ENCODE measurements at places on chromosomes 13 and 19.

- DNase-seq = no peak
Measured at GRCh38 chr13:30774214-30774730, 38.9 kb downstream of the ALOX5AP start.

GRCh38 chr13:38951525-38952313, 38.9 kb downstream of the STOML3 start:
- no peak for DNase-seq

DNA sequence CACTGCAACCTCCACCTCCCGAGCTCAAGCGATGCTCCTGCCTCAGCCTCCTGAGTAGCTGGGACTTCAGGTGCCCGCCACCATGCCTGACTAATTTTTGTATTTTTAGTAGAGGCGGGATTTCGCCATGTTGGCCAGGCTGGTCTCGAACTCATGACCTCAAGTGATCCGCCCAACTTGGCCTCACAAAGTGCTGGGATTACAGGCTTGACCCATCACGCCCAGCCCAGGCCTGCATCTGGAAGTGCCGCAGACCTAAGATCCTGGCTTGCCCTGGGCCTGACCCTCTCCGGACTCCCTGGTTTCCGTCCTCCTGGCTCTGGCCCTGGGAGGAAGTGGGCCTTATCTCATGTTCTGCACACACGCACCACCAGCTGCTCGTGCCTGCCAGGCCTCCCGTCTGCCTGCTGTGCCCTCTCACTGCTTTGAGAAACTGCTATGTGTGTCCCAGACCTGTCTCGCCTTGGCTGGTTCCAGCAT, 4.7 kb upstream of the PTGIR start:
- no peak for DNase-seq

DNA sequence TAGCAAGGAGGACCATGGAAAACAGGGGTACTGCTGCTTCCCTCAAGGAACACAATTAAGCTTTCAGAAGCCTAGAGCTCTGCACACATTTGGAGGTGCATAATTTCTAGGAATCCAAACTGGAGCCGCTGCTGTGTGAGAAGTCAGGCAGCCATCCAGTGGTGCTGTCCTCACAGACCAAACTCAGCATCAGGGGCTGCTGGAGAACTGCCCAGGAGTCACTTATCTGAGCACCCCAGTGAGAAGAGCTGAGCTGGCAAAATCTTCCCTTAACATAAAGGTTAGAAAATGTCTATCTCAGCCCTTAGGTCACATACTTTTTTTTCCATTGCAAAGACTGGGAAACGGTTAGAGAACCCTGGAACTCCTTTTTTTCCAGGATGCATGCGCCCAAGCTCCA, 72.8 kb downstream of the ATP7B start:
- DNase-seq = no peak

- no peak for DNase-seq
Measured at GRCh38 chr13:59312776-59313175, 851.0 kb downstream of the DIAPH3 start.

GRCh38 chr19:2812414-2813234, 7.0 kb upstream of the ZNF554 start:
- no peak for DNase-seq

DNA sequence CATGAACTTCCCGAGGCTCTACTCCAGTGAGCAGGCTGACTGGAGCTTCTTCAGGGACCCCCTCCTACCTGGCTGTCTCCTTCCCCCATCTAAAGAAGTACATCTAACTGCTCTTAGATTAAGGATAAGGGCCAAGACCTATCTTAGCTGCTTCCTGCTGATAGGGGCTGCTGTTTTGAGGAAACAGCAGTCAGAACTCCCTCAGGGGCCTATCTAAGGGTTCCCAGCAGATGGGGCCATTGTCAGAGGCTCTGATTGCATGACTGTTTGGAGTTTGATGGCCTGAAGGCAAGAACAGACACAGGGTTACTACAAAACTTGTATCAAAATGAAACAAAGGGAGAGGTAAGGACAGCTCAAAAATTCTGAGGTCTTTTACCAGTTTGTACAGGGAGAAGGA, 2636.9 kb upstream of the PCDH20 start:
- no peak for DNase-seq

- peak; percentile 98 for DNase-seq
Measured at GRCh38 chr19:16659832-16660708, at the start of gene SMIM7. Gene SMIM7 (minus strand): TSS chr19:16660144. CDS start chr19:16660110, 34 bp downstream.

DNA sequence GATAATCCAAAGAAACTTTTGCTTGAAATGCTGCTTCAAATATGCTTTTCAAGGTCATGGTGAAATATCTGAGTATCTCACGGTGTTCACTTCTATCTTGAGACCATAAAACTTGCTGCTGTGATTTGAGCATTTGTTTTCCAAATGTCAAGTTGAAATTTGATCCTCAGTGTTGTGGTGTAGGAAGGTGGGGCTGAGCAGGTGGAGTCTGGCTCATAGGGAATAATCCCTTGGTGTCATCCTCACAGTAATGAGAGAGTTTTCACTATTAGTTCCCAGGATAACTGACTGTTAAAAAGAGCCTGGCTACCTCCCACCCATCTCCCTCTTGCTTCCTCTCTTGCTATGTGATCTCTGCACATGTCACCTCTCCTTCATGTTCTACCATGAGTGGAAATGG, 858.0 kb upstream of the SLITRK5 start:
- DNase-seq = no peak

DNA sequence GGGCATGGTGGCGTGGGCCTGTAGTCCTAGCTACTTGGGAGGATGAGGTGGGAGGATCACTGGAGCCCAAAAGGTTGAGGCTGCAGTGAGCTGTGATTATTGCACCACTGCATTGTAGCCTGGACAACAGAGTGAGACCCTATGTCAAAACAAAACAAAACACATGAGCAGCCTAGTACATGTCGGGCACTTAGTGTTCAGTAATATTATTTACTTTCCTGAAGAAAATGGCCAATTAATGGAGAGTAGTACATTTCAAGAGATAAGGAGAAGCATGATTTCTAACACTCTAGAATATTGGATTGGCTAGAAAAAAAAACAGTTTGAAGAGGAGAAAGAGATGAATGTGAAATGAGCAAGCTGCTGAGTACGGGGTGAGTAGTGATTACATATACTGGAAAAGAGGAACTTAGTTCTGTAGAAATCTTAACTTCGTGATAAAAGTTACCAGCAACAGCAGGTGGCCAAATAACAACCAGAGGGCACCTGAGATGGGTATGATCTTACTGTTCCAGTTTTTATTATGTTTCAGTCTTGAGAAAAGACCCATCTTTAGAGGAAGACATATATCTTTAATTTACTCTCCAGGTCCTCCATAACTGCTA, 36.2 kb downstream of the SPATA13 start:
- no peak for DNase-seq

- no peak for DNase-seq
Measured at GRCh38 chr19:47421844-47422395, 2.6 kb upstream of the MEIS3 start.

DNA sequence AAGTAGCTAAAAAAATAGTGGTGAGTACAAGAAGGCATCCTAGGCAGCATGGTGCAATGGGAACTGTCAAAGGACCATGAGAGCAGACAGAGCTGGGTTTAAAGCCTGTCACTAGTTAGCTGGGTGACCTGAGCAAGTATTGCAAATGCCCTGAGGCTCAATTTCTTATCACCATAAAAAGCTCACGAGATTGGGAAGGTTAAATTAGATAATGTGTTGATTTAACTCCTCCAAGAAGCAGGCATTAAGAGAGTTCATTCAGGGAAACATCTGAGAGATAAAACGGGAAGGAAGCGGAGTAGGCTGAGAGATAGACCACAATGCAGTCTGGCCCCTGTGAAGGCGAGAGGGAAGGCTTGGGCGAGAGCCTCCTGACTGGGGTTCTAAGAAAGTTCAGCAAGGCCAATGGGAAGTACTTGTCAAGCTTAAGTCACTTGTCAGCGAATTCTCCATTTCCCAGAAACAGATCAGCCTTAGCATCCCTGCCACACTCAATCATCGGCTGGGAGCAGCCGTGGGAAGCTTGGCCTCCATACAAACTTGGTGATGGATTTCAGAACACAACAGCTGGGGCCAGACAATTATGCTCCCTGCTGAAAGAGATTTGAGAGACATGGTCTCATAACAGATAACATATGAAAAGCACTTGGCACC, 105.5 kb downstream of the POU4F1 start:
- DNase-seq = no peak

DNA sequence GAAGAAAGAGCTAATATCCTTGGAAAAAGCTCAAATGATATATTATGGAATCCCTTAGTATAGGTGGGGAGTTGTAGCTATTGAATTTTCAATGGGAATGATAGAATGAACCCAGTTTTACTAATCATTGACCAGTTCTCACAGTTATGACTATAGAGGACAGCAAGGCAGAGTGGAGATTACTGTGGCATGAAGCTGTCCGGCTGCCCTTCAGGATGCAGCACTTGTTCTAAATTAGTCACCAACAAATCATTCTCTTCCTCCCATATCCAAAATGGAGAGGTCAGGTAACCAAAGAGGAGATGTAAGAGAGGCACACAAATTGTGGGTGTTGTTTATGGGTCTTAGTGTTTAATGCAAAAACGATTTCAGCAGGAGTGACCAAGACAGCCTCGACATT, 1490.0 kb upstream of the MIR17HG start:
- DNase-seq = no peak

DNA sequence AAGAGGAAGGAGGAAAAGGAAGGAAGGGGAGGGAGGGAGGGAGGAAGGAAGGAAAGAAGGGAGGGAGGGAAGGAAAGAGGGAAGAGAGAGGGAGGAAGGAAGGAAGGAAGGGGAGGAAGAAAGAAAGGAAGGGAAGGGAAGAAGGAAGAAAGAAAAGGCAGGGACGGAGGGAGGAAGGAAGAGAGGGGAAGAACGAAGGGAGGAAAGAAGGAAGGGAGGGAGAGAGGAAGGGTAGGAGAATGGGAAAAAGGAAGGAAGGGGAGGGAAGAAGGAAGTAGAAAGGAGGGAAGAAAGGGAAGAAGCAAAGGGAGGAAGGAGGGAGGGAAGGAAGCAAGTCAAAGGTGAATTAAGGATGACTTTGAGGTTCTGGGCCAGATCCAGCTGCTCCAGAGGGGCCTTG, 3.0 kb downstream of the ACSBG2 start:
- DNase-seq = no peak

DNA sequence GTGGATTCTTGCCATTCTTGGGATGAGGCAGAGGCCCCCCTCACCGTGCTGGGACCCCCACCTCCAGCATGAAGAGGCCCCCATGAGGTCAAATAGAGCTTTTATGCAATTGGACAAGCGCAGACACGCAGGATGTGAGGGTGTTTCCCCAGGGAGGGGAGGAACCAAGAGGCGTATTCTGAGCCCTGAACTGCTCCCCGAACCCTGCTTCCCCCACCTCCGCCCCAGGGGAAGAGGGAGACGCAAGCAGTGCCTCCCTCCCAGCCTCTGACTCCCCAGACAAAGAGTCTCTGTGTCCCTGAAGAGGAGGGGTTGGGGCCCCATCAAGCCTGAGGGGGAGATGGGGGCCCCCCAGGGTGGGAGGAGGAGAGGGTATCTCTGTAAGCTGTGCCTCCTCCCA, 1.3 kb upstream of the RDH8 start:
- DNase-seq = no peak

DNA sequence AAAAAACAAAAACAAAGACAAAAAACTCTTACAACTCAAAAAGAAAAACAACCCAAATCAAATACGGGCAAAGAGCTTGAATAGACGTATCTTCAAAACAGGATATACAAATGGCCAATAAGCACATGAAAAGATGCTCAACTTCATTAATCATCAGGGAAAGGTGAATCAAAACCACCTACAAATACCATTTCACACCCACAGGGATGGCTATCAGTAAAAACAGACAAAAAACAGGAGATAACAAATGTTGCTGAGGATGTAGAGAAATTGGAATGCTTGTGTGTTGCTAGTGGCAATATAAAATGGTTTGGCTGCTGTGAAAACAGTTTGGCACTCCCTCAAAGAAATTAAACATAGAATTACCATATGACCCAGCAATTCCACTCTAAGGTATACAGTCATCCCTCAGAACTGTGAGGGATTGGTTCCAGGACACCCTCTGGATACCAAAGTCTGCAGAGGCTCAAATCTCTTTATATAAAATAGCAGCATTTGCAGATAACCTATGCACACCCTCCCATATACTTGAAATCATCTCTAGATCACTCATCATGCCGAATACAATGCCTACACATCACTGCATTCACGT, 29.7 kb downstream of the MLLT1 start:
- DNase-seq = no peak

DNA sequence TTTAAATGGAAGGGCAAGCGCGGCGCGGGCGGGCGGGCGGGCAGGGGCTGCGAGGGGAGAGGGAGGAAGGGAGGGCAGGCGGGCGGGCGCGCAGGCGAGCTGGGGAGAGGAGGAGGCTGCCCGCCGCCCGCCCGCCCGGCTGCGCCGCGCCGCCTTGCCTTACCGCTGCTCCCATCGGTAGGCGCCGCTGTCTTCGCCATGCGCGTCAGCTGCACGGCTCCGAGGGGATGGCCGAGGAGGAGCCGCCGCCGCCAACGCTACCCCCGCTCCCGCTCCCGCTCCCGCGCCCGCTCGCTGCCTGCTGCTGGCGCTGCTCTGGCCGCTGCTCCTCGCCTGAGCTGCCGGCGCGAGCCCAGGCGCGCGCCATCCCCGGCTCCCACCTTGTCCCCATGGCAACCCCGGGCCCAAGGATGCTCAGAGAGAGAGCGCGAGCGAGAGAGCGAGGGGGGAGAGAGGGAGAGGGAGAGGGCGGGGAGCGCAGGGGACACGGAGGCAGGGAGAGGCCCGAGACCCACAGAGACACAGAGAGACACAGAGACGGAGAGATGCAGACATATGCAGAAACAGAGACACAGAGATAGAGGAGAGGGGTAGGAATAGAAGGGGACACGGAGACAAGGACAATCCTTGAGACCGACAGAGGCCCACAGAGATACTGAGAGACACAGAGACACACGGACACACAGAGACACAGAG, 40.3 kb downstream of the DEDD2 start:
- DNase-seq = peak; percentile 70

GRCh38 chr13:110156301-110157049, 150.5 kb downstream of the COL4A1 start:
- DNase-seq = no peak

DNA sequence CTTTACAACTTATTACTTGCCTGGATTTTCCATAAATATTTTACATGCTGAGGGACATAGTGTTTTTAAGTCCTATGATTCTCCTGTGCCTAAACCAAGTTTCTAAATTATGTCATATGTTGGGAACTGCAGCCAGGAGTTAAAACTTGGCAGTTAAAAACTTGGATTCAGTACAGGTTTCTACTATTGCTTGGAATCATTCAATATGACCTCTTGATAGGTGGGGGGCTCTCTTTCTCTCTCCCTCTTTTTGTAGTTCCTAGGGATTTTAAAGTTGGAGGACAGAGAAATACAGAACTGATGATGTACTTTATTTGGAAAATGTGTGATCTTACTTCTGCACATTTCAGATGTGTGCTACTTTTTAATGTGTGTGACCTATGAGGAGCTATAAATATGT, 4.7 kb downstream of the CSNK1A1L start:
- no peak for DNase-seq

Data from HL-60 (cell line).